Upper lobe of right lung (tissue), 1 donor: ENCODE measurements at places on chromosomes 2 and 18.

GRCh38 chr2:1886405-1886992, 142.2 kb upstream of the PXDN start:
- DNase-seq, result peak; percentile 78

GRCh38 chr2:28394331-28394877, 1.7 kb downstream of the FOSL2 start:
- DNase-seq, result peak; percentile 74

- peak; percentile 63 for DNase-seq
Measured at GRCh38 chr2:72149556-72150156, 2.0 kb upstream of the CYP26B1 start.

GRCh38 chr2:135685361-135685760, 56.3 kb upstream of the UBXN4 start:
- DNase-seq, result no peak

DNA sequence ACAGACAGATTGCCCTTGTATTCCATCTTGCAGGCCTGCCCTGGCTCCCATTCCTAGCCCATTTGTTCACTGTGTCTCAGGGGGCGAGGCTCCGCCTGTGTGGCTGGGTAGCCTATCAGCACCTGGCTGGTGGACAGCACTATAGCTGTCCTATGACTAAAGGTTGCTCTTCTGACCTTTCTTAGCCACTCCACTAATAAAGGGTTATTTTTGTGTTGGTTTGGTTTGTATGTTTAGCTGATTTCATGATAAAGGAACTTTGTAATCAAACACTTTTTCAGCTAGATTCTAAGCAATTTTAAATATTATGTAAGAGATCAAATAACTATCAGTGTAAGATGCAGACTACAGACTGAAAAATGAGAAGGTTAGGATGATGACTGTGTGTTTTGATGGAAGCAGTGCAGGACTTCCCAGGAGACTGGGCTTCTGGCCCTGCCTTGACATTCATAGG, 72.2 kb downstream of the CRIM1 start:
- DNase-seq, result no peak

DNA sequence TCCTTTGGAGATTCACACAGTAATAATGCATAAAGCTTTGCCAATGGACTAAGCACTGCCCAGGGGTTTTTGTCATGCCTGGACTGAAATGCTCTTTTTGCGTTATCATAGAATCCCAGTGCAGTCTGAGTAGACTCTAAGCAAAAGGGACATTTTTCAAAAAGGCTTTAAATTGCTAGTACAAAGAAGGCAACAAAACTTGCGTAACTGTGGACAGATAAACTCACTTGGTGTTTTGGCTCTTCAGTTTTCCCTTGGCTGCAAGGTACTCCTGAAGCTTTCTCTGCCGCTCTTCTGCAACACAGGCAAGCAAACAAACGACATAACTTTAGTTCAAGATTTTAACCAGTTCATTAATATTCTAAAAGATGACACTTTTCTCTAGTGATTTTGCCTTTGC, 2.1 kb downstream of the CKAP2L start:
- no peak for DNase-seq

DNA sequence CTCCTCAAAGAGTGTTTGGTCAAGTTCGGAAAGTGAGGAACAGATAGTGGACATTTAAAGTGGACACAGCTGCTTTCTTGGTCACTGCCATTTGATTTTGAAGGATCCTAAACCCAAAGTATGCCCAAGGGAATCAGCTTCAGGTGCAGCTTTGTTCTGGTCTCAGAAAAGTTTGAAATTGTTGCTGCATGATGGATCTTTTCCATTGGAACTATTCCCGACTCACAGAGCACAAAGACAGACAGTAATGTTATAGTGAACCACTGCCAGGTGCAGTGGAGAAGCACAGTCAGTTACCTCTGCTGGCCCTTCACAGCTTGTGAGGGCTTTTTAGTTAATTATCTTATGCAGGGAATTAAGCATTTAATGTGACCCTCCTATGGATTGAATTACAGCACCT, 301.7 kb downstream of the PHLPP1 start:
- DNase-seq, result no peak
